NCI-H2107 (cell line): ENCODE measurements at places on chromosomes 13 and 19.

- DNase-seq: no peak
Observed at GRCh38 chr19:5360003-5360780, 19.6 kb upstream of the PTPRS start.

DNA sequence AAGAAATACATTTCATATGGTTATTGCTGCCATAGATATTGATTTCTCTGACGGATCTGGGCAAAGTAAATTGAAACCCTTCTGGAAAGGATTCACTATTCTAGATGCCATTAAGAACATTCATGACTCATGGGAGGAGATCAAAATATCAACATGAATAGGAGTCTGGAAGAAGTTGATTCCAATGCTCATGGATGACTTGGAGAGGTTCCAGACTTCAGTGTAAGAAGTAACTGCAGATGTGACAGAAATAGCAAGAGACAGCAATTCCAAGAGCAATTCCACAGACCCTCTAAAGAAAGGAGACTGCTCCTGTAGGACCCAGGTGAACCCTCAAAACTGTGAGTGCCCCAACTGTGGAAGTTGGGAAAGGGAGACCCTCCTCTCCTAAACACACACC, 30.9 kb upstream of the KCTD12 start:
- DNase-seq: no peak

GRCh38 chr13:36108342-36108741, 22.8 kb downstream of the DCLK1 start:
- no peak for DNase-seq

DNA sequence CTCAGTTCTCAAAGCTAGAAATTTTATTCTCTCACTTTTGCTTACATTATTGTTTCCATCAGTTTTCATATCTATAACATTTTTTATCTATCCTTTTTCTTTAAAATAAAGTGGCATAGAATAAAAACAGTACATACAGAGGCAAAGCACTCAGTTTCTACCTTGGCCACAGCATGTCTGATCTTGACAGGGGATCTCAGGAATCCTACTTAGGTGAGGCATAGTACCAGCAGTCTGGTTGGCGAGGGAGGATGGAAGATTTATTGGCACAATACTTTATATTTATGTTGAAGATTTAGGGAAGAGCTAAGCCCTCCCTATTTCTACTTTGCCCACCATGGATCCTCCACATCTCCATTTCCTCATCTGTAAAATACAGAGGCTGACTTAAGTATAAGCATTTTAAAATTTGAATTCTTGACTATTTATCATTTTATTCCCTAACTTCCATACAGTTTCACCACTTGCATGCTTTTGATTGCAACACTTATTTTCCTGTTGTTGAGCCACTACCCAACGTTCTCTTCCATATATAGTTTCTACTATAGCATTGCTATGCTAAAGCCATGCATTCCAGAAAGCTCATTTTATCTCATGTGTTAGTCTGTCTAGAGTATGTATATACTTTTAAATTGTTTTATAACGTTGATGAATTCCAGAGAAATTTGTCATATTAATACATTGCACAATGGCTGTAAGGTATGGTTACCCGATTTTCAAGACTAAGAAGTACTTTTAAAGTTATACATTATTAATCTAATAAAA, 506.7 kb downstream of the KCTD12 start:
- no peak for DNase-seq

GRCh38 chr13:32829676-32830335, 186.4 kb upstream of the KL start:
- DNase-seq: no peak

GRCh38 chr19:3480383-3481091, at the start of gene SMIM24:
TSS of gene SMIM24 (minus strand) at chr19:3480525. CDS start at chr19:3480463, 62 bp downstream.
- no peak for DNase-seq

DNA sequence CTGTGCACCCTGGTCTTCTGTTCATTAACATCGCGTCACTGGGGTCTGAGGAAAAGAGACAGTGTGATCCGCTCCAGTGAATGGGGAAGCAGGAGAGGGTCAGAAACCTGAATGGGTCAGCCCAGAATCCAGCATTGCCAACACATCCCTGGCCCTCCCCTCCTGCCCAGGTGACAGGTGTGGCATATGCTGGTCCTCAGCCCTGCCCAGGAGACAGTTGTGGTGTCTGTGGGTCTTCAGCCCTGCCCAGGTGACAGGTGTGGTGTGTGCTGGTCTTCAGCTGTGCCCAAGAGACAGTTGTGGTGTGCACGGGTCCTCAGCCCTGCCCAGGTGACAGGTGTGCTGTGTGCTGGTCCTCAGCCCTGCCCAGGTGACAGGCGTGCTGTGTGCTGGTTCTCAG, 8.0 kb downstream of the TFDP1 start:
- no peak for DNase-seq
